Stimulated activated CD4-positive, alpha-beta T cell treated with anti-CD3 and anti-CD28 coated beads, Interleukin-1b, Interleukin-23, amount 100 ng/mL, for 4 hours (primary cell): ENCODE measurements at places on chromosomes 16 and 17.

- DNase-seq: no peak
Observed at GRCh38 chr17:68498479-68499326, 13.5 kb upstream of the PRKAR1A start.

DNA sequence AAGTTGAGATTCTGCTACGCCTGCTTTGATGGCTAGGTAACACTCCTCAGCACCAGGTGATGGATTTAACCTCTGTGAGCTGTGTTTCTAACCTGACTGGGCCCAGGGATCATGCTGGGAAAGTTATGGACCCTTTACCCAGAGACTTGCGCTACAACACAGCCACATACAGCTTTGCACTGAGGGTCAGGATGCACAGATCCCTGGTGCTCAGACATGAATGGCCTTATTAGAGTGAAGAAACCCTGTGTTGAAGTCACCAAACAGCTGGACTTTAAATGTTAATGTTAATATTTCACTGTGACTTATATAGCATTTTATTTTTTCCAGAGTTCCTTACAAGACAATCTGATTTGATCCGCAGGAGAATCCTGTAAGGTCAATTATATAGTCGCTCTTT is 114.3 kb downstream of the MSI2 start:
- no peak for DNase-seq

DNA sequence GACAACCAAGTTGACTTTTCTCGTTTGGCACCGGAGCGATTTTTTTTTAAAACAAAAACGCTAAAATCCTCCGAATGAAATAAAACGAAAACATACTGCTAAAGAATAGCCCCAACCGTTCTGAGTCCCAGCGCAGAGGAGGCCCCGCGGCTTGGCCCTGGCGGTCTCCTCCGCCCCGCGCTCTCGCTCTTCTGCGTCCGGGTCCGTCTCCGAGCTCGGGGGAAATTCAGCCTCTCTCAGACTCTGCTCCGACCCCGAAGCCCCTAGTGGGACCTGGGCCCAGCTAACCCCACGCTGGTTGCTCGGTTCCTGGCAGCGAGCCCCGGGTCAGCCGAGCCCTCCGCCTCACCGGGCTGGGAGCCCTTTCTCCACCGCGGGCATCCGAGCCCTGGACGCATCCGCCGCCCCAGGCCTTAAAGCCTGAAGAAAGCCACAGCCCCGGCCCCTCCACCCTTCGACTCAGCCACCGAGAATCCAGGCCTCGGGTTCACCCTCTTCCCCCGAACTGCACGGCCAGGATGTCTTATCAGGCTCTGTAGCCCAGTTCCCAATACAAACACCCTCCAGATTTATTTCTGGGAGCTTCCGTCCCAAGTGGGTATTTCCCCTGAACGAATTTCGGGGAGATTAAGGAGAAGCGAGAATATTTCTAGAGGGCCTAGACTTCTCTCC is 1.2 kb downstream of the TBX2 start:
- DNase-seq: no peak

- DNase-seq: peak; percentile 22
Observed at GRCh38 chr16:23962001-23962400, 126.2 kb downstream of the PRKCB start.

DNA sequence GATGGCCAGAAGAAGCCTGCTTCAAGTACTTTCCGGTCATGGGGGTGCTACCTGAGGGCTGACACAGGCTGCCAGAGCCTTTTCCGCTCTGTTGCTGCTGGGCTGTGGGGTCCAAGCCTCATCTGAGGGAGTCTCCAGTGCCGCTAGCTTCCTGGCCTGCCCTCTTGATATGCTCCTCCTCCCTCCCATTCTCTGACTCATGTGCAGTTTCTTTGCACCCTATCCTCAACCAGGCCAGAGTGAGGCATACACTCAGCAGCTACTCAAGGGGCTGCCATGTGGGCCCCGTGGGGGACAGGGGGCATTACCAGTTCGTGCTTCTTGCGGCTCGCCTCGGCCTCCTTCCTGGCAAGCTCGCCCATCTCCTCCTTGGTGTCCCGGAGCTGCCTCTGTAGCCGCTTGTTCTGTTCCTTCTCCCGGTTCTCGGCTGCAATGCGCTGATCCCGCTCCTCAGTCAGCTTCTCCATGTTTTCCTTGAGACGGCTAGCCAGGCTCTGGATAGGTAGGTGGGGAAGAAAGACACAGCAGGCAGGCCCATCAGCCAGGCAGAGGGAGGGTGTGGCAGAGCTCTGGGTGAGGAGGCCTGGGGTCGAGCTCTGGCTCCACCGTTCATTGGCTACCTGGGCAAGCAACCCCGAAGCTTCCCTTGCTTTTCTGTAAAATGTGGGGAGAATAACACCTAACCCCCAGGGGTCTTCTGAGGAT is 43.8 kb downstream of the PIPOX start:
- DNase-seq: no peak

GRCh38 chr16:53061701-53062159 is 6.9 kb downstream of the CHD9 start:
- no peak for DNase-seq

- DNase-seq: no peak
Observed at GRCh38 chr16:81210807-81211206, 27.7 kb upstream of the BCO1 start.

DNA sequence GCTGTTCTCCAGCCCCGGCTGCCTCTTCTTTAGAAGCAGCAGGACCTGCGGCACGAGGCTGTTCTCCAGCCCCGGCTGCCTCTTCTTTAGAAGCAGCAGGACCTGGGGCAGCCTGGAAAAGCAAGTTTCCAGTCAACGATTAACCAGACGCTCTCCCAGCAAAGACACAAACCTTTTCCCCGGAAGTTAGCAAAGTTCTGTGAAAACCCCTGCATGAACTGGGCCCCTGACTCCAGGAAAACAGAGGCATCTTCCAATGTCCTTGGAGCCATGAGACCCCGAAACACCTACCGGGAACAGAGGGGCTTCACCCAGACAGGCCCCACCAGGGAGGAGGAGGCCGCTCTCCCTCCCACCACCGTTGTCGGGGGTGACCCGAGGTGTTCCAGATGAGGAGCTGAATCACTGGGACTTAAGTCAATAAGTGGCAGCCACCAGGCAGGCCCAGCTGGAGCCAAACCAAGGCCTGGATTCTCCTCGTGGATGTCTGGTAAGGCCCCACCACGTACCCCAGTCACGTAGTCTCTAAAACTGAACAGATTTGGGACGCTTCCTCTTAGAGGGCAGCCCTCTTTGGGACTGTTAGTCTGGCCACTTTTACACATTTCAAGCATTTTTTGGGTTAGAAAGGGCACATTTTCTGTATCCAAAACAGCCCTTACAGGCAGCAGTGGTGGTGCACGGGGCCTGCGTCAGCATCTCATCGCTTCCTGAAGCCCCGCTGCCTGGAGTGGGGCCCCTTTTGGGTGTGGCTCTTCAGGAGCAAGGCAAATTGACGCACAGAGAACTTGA is at the start of gene RPH3AL:
RPH3AL (minus strand) TSS at position 387 of the 792 bp plus-strand sequence. CDS start 25,264 bp downstream, outside the sequence.
- no peak for DNase-seq
